ENCODE measurements at places on chromosomes 7 and 10. TPM values are rescaled to one million over a fixed set of nuclear protein-coding genes. Genes with fewer than 3 reads are reported as not detected.

The ZFAND4 gene
- total RNA-seq, result 11.0 TPM

The ZPBP gene
- total RNA-seq, result 0.22 TPM

The HMX2 gene
- total RNA-seq, result not detected

The LRRC17 gene
- total RNA-seq, result not detected

The IGF2BP3 gene
- total RNA-seq, result 0.13 TPM

All from CD8-positive, alpha-beta memory T cell (primary cell).